ENCODE measurements at places on chromosomes 5 and 9.

GRCh38 chr9:116027096-116027495 is 126.5 kb upstream of the PAPPA start:
- DNase-seq, result no peak

- DNase-seq, result no peak
Measured at GRCh38 chr5:101045689-101046088, 142.6 kb upstream of the ST8SIA4 start.

DNA sequence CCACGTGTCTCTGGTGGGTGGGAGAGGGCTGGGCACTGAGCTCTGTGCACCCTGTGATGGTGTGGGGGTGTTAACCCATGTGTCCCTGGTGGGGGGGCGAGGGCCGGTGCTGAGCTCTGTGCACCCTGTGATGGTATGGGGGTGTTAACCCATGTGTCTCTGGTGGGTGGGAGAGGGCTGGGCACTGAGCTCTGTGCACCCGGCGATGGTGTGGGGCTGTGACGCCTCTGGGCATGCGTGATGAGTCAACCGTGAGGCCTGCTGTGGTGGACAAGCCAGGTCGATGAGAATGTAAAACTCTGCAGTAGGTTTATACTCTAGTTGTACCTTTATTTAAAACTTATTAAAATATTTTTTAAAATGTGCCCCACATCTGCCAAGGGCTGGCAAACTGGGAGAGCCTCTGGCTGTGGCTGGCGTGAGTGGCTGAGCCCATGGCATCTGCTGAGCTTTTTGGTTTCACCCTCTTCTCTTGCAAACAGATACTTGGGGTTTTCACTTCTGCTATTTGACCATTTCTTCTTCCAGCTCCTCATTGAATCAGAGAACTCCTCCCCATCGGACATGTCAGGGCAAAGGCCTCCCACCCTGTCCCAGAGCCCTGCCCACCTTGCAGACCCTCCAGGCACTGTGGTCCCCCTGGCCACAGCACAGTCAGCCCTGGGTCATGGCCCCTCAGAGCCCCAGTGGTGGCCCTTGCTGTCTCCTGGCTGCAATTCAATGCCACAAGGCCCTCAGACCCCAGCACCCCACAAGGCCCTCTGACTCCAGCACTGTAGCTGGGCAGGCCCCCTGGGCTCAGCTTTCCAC is 18.5 kb upstream of the EXOC3 start:
- peak; percentile 67 for DNase-seq

DNA sequence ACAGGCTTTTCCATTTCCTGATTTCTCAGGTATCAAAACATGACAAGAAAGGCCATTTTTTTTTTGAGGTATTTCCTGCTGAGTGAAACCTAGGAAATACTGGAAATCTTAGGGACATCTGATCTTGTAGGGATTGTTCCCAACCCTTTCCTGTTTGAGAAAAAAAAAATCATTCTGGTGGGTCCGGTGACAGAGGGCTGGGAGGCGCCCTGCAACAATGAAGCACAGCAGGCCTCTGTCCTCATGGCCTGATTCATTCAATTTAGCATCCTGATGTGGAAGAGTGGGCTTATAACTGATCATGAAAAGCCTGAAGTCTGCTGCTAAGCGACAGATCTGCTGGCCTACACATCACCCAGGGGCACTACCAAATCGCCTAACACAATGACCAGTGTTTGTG is 3.0 kb upstream of the C9orf153 start:
- no peak for DNase-seq

- DNase-seq, result no peak
Measured at GRCh38 chr5:150319484-150319790, 16.7 kb upstream of the ARSI start.

DNA sequence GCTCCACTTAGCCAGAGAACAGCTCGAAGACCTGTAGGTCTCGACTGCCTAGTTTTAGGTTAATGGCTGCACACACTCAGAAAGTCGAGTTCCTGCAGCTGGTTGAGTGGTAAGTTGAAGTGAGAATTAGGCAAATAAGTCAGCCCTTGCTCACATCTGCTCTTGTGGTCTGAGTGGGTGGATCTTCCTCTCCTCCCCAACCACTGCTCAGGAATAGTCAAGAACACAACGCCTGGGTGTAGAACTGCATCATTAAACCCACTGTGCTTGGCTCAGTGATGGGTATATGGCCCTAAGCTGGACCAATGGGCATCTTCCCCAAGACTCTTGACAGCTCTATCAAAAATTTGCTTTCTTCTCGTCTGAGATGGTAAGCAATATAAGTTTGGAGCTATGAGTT is 20.9 kb upstream of the ADAM19 start:
- DNase-seq, result no peak

- no peak for DNase-seq
Measured at GRCh38 chr5:9775339-9775738, 145.2 kb upstream of the TAS2R1 start.

- DNase-seq, result no peak
Measured at GRCh38 chr5:94551858-94552257, 66.5 kb downstream of the KIAA0825 start.

GRCh38 chr9:17870722-17871121 is 291.9 kb downstream of the SH3GL2 start:
- no peak for DNase-seq

DNA sequence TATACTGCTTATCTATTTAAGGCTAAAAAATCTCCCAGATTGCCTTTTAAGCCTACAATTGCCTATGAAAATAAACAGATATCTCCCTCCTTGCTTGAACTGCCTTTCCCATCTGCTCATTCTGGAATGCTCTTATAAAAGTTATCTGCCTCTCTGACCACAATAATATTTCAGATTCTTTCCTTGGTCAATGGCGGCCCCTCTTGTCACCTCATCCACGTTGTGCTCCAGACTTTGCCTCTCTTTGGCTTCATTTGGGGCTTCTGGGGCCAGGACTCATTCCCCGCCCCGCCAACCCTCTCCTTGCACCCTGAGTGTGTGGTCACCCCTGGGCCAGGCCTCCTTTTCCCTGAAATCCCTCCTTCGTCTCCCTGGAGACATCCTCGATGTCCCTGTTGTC is 110.0 kb upstream of the RPS23 start:
- DNase-seq, result no peak

DNA sequence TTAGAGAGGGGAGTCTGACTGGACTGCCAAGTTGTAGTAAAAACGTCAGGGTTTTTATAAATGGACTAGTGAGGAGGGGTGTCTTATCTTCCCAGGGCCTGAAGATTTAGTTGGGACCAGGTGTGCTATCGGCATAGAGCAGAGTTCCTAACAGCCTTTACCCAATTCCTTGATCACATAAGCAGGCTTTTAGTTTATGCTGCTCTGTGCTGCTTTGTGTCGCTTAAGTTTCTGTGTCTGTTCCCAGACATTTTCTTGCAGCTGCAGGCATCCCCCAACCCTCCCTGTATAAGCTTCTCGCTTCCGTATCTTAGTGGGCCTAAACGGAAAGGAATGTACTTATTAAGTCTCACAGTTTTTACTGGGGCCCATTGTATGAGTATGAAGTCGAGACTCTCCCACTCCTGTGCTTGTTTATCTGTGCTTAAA is 2.6 kb upstream of the SMC5 start:
- no peak for DNase-seq

- no peak for DNase-seq
Measured at GRCh38 chr9:97109194-97109811, 70.4 kb upstream of the CTSV start.

Data from GM18507 (cell line).